ENCODE measurements at places on chromosomes 3 and 15. TPM values are rescaled to one million over a fixed set of nuclear protein-coding genes. Genes with fewer than 3 reads are reported as not detected.

The PLSCR4 gene
- polyA plus RNA-seq = 36.3 TPM

DNA sequence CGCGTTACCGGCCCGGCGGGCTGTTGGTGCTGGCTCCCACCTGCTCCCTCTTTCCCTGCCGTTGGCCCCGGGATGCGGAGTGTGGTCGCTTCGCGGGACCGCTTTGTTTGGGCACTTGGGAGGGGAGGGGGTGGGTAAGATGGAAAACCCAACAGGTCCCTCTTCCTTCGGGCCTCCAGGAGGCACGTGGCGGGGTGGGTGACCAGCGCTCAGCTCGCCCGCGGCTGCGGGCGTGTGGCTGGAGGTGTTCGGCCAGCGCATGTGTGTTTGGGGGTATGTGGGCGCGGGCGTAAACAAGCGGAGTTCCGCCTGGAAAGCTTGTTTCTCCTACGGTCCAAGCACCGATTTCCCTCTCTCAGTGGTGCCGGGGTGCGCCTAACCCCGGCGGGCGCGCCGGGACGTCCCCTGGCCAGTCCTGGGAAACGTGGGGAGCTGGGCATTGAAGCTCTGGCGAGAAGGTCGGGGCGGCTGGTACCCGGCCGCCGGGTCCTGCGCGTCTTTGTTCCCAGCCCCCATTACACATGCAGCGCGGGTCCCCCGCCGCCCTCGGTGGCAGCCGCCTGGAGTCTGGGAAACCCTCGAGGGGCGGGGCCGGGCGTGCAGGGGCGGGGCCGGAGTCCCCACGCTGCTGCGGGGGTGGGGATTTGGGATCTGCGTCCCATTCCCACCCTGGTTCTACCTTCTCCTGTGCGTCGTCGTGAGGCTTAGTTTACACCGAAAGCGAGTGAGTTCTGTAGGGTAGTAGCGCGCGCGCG, 1.4 kb downstream of the ACVR2B start:
- H3K27ac ChIP-seq = peak overlapping the region; percentile 85
- H3K27me3 ChIP-seq = no peaks in the 10 kb centered on the region
- DNase-seq = peak; percentile 88

The CP gene
- 2.1 TPM for polyA plus RNA-seq

GRCh38 chr3:152380043-152380442, 111.3 kb downstream of the MBNL1 start:
- H3K27me3 ChIP-seq = no peaks in the 10 kb centered on the region
- H3K36me3 ChIP-seq = no peaks in the 10 kb centered on the region
- H3K4me3 ChIP-seq = no peak overlapping the region
- DNase-seq = no peak
- peaks cover 4% of the 10 kb centered on the region for H3K4me1 ChIP-seq

The TTLL13 gene
- polyA plus RNA-seq = 0.04 TPM

DNA sequence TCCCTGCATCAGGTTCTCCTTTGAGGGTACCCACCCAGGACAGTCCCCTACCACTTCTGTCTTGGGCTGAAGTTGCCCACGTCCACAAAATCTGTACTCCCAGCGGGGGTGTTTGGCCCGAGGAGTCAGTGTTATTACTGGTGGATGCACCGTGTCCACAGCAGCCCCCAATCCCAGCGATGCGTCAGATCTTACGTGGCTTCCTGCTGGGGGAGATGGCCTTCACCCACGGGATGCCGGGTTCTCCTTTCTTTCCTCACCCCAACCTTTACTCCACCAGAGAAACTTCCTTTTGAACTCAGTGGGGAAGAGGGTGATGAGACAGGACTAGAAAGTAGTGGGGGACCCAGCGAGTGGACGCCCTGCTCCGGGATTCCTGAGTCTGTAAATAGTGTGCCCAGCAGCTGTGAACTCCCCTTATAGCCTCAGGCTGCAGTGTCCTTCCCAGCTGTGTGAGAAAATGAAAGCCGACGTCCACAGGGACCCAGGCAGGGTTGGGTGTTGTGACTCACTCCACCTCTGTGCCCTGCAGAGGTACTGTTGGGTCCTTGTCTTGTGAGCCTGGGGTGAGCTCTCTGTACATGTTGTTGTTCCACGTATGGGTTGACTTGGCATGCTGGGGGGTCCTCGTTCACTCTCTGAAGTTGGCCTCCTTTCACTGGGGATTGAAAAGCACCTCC, 31.5 kb downstream of the CRTAP start:
- no peaks in the 10 kb centered on the region for H3K36me3 ChIP-seq
- H3K27me3 ChIP-seq = no peaks in the 10 kb centered on the region
- H3K27ac ChIP-seq = no peak overlapping the region
